ENCODE measurements at places on chromosomes 2 and 18. TPM values are rescaled to one million over a fixed set of nuclear protein-coding genes. Genes with fewer than 3 reads are reported as not detected.

The ACMSD gene
- not detected for total RNA-seq

The INHBB gene
- 0.27 TPM for total RNA-seq

The GYPC gene
- 0.66 TPM for total RNA-seq

The NYAP2 gene
- not detected for total RNA-seq

The IL1RL2 gene
- not detected for total RNA-seq

The ARL6IP6 gene
- total RNA-seq = 37.8 TPM

The HOXD13 gene
- total RNA-seq = not detected

The DAW1 gene
- 0.20 TPM for total RNA-seq

The ZNF512 gene
- 33.0 TPM for total RNA-seq

The MERTK gene
- total RNA-seq = 5.7 TPM

The ITGB1BP1 gene
- 86.9 TPM for total RNA-seq

The TUBA4B gene
- not detected for total RNA-seq

The SLC8A1 gene
- 0.07 TPM for total RNA-seq

The SULT1C4 gene
- not detected for total RNA-seq

The PLB1 gene
- 0.49 TPM for total RNA-seq

The ZNF396 gene
- total RNA-seq = 1.3 TPM

The GPR35 gene
- total RNA-seq = 4.2 TPM

The CHRND gene
- total RNA-seq = not detected

The SPP2 gene
- total RNA-seq = not detected

The AGAP1 gene
- total RNA-seq = 43.8 TPM

The ASB18 gene
- not detected for total RNA-seq

The KRTCAP3 gene
- 65.7 TPM for total RNA-seq

The CHRNG gene
- total RNA-seq = not detected

The VWC2L gene
- total RNA-seq = not detected

The RSAD2 gene
- total RNA-seq = not detected

The MOCOS gene
- 12.1 TPM for total RNA-seq

The GAREM2 gene
- 13.3 TPM for total RNA-seq

Measured in HCT116 (cell line).